ENCODE measurements at places on chromosomes 1 and 21.

DNA sequence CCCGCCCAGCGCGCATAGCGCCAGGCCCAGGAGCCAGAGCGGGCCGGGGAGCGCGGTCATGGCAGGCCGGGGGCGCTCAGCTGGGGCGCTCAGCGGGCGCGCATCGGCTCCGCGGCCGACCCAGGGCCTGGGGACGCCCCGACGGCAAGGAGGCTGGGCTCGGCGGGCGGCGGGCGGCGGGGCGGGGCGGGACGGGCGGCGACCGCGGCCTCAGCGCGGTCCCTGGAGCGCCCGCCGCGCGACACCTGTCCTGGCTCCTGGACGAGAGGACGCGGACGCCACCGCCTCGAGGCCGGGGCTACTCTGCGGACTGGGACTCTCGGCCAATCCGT lies 273 bp downstream of the BMP8B start:
- H3K4me3 ChIP-seq = peak overlapping the region; percentile 82
- DNase-seq = no peak
- peaks cover 4% of the 10 kb centered on the region for H3K36me3 ChIP-seq
- peaks cover 25% of the 10 kb centered on the region for H3K4me1 ChIP-seq
- H3K27me3 ChIP-seq = no peaks in the 10 kb centered on the region

DNA sequence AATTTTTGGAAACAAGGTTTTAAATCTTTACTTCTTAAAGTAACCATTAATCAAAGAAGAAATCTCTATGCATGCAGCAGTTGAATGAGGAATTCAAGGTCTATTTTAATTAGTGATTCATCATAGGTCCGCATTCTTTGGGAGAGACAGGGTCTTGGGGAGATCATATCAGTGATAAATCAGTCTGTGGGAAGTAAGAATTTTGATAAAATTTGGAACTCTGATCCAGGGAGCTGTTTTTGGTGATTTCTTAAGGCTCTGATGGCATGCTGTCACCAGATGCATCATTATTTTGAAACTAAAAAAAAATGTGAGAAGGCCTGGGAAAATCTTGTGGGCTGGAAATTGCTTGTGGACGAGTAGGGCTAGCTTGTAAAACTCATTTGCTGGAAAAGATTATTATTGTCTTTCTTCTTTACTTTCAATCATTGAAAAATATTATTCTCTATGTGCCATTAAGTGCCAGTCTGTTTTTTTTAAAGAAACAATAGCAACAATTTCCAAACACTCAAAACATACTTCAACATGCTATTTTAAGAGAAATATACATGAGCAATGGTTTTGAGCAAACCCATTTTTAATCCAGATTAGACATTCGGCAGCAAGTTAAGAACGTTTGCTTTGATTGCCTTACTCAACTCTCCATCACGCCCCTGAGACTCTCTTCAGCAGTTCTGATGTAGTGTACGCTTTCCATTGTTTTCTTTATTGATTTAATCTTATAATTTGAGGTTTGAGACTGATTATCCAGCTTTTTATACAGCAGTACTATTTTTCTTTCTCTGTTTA lies 62.6 kb downstream of the ZBTB18 start:
- no peak overlapping the region for H3K27ac ChIP-seq
- H3K4me1 ChIP-seq = no peaks in the 10 kb centered on the region
- H3K36me3 ChIP-seq = no peaks in the 10 kb centered on the region
- no peak for DNase-seq
- no peak overlapping the region for H3K4me3 ChIP-seq

GRCh38 chr1:3501856-3502640 lies 47.6 kb downstream of the ARHGEF16 start:
- H3K4me3 ChIP-seq = no peak overlapping the region
- no peak overlapping the region for H3K27ac ChIP-seq
- no peaks in the 10 kb centered on the region for H3K36me3 ChIP-seq
- no peaks in the 10 kb centered on the region for H3K27me3 ChIP-seq
- DNase-seq = no peak

DNA sequence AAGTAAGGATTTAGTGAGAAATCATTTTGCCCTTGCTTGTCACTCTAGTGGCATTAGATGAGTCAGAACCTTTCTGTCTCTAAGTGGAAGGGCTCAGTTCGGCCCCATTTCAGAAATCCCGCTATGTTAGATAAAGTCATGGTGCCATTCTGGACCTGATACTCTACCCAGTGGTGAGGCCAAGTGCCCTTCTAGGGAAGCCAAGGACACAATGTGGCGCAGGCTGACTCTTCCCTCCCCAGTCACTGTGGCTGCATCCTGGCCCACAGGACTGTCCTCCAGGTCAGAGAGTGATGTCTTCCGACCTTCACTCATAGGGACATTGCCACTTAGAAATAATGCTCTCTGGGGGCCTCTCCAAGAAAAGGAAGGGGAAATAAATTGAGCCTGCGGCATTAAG lies 48.3 kb upstream of the MTR start:
- peaks cover 74% of the 10 kb centered on the region for H3K27me3 ChIP-seq
- H3K4me1 ChIP-seq = no peaks in the 10 kb centered on the region
- no peak overlapping the region for H3K27ac ChIP-seq
- no peak for DNase-seq

DNA sequence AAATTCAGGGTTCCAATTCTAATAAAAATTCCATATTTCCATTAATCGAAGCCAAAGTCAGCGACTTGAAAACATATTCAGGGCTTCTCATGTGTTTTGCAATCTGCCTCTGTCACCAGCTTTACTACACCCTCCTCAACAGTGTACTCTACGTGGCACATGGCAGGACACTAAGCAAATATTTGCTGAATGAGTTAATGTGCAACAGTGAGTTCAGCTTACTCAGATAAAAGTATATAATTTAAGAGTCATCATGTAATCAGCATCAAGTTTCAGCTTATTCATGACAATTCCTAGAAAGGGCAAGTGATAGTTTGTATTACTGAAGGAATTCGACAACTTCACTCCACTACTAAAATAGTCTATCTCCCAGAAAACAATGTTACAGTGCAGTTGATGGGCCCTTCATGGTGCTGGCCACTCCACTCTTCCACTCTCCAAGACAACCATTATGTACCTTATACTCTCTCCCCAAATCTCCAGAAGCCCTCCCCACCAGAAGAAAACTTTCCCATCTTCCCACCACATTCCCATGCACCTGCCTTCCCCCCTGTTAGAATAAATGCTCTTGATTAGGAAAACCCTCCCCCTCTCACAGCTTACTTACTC lies 97.3 kb downstream of the TTLL7 start:
- no peak for DNase-seq
- no peak overlapping the region for H3K27ac ChIP-seq
- no peaks in the 10 kb centered on the region for H3K36me3 ChIP-seq

DNA sequence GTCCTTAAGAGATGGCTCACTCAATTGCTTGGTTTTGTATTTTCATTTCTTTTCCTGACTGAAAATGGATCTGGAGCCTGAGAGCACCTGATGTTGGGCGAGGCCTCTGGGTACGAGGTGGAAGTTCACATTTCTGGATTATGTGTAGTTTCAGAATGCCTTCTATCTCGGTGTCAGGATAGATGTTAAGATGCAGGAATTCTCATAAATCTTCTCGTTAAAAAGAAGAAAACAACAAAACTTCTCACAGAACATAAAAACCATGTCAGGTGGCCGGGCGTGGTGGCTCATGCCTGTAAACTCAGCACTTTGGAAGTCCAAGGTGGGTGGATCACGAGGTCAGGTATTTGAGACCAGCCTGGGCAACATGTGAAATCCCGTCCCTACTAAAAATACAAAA lies 101.8 kb downstream of the RHOU start:
- no peaks in the 10 kb centered on the region for H3K4me1 ChIP-seq
- no peak for DNase-seq
- no peaks in the 10 kb centered on the region for H3K36me3 ChIP-seq
- peaks cover 14% of the 10 kb centered on the region for H3K27me3 ChIP-seq
- no peak overlapping the region for H3K27ac ChIP-seq

GRCh38 chr1:116711263-116711840 lies 42.9 kb upstream of the CD2 start:
- no peak for DNase-seq
- no peak overlapping the region for H3K27ac ChIP-seq
- peaks cover 23% of the 10 kb centered on the region for H3K27me3 ChIP-seq
- H3K36me3 ChIP-seq = no peaks in the 10 kb centered on the region

DNA sequence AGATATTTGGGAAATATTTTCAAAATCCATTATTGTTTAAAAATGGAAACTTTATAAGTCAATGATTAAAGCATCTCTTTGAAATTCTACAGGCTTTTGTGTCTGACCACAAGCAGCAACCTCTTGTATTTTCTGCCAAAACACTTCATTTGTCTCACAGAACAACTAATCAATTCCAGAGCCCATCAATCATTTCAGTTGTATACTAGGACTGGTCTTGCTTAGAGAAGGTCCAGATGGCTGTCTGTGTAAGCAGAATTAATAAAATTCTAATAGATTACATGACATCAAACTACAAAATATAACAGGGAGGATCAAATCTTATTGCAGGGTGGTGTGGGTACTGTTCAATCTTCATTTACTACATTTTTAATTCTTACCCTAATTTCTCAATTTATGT lies 76.4 kb downstream of the ACBD6 start:
- H3K4me1 ChIP-seq = peaks cover 23% of the 10 kb centered on the region
- no peak overlapping the region for H3K4me3 ChIP-seq
- H3K36me3 ChIP-seq = peaks cover 7% of the 10 kb centered on the region
- H3K27me3 ChIP-seq = no peaks in the 10 kb centered on the region

All from central memory CD8-positive, alpha-beta T cell (primary cell).